ENCODE measurements at places on chromosomes 12 and 14.

- H3K36me3 ChIP-seq = peaks cover 39% of the 10 kb centered on the region
- no peak for DNase-seq
- no peaks in the 10 kb centered on the region for H3K27me3 ChIP-seq
- no peak overlapping the region for H3K27ac ChIP-seq
- H3K4me1 ChIP-seq = peaks cover 92% of the 10 kb centered on the region
- H3K4me3 ChIP-seq = no peak overlapping the region
Observed at GRCh38 chr12:45981075-45981837, 9.1 kb downstream of the SCAF11 start.

- H3K36me3 ChIP-seq = no peaks in the 10 kb centered on the region
- DNase-seq = no peak
- H3K4me3 ChIP-seq = no peak overlapping the region
- no peak overlapping the region for H3K27ac ChIP-seq
- no peaks in the 10 kb centered on the region for H3K4me1 ChIP-seq
- H3K27me3 ChIP-seq = no peaks in the 10 kb centered on the region
Observed at GRCh38 chr14:93751946-93752655, 36.2 kb downstream of the PRIMA1 start.

- H3K36me3 ChIP-seq = no peaks in the 10 kb centered on the region
- no peak for DNase-seq
- peaks cover 5% of the 10 kb centered on the region for H3K27me3 ChIP-seq
- no peak overlapping the region for H3K4me3 ChIP-seq
- no peak overlapping the region for H3K27ac ChIP-seq
- no peaks in the 10 kb centered on the region for H3K4me1 ChIP-seq
Observed at GRCh38 chr14:54278665-54279295, 118.0 kb upstream of the CDKN3 start.

- no peak for DNase-seq
- H3K27me3 ChIP-seq = no peaks in the 10 kb centered on the region
- H3K36me3 ChIP-seq = no peaks in the 10 kb centered on the region
Observed at GRCh38 chr12:56980268-56980667, 22.9 kb upstream of the RDH16 start.

- H3K27ac ChIP-seq = peak overlapping the region; percentile 40
- H3K4me1 ChIP-seq = peaks cover 21% of the 10 kb centered on the region
- H3K27me3 ChIP-seq = no peaks in the 10 kb centered on the region
Observed at GRCh38 chr12:68381476-68382219, 49.5 kb upstream of the MDM1 start.

- peaks cover 42% of the 10 kb centered on the region for H3K36me3 ChIP-seq
- no peak for DNase-seq
- H3K27me3 ChIP-seq = no peaks in the 10 kb centered on the region
- no peak overlapping the region for H3K4me3 ChIP-seq
- H3K4me1 ChIP-seq = peaks cover 27% of the 10 kb centered on the region
Observed at GRCh38 chr14:99440278-99440677, 40.4 kb downstream of the SETD3 start.

- no peaks in the 10 kb centered on the region for H3K27me3 ChIP-seq
- H3K27ac ChIP-seq = peak overlapping the region; percentile 89
- peak overlapping the region; percentile 8 for H3K4me3 ChIP-seq
Observed at GRCh38 chr12:96046543-96047228, 11.3 kb upstream of the LTA4H start.

GRCh38 chr14:24394275-24394674, 4.5 kb upstream of the NYNRIN start:
- no peaks in the 10 kb centered on the region for H3K36me3 ChIP-seq
- H3K4me3 ChIP-seq = no peak overlapping the region
- DNase-seq = no peak
- peaks cover 11% of the 10 kb centered on the region for H3K27me3 ChIP-seq
- no peak overlapping the region for H3K27ac ChIP-seq
- peaks cover 1% of the 10 kb centered on the region for H3K4me1 ChIP-seq

GRCh38 chr12:132322206-132323132, 6.9 kb downstream of the GALNT9 start:
- H3K36me3 ChIP-seq = no peaks in the 10 kb centered on the region
- no peak overlapping the region for H3K27ac ChIP-seq
- H3K27me3 ChIP-seq = peaks cover 29% of the 10 kb centered on the region

- peak overlapping the region; percentile 71 for H3K27ac ChIP-seq
- peak; percentile 9 for DNase-seq
- no peaks in the 10 kb centered on the region for H3K27me3 ChIP-seq
- H3K4me3 ChIP-seq = peak overlapping the region; percentile 45
- peaks cover 27% of the 10 kb centered on the region for H3K36me3 ChIP-seq
Observed at GRCh38 chr14:77598366-77599070, 17.9 kb downstream of the SPTLC2 start.

- peak overlapping the region; percentile 92 for H3K27ac ChIP-seq
- peak; percentile 47 for DNase-seq
- H3K4me3 ChIP-seq = peak overlapping the region; percentile 69
- H3K27me3 ChIP-seq = no peaks in the 10 kb centered on the region
Observed at GRCh38 chr14:55103005-55103640, 25.9 kb upstream of the LGALS3 start.
